Activated CD4-positive, alpha-beta T cell treated with anti-CD3 and anti-CD28 coated beads, Interleukin-2, amount 10 ng/mL, durations not matched to agents 24 days and 14 days (primary cell): ENCODE measurements at places on chromosomes 3 and 15.
A peak's percentile ranks its signal among the peaks of the same experiment; 100 is the strongest.

DNA sequence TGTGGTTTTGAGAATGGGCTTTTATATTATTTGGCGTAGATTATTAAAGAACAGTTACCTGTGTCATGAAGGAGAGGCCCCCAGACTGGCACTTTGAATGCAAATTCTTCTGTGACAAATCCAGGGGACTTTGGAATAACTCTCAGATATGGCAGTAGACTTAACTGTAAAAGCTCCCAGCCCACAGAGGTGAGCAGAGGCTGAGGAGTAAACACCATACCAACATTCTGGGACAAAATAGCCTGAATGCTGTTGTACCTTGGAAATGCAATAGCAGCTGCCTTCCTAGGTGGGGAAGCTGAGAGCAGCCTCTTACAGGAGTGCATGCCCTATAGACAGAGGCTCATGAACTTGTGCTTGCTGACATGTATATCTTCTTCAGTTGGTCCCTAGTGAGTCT, 187.6 kb upstream of the CTDSPL start:
- no peak overlapping the region for H3K27ac ChIP-seq
- H3K4me3 ChIP-seq = no peak overlapping the region
- H3K27me3 ChIP-seq = peaks cover 16% of the 10 kb centered on the region
- no peak for DNase-seq
- H3K36me3 ChIP-seq = no peaks in the 10 kb centered on the region
- no peaks in the 10 kb centered on the region for H3K4me1 ChIP-seq

DNA sequence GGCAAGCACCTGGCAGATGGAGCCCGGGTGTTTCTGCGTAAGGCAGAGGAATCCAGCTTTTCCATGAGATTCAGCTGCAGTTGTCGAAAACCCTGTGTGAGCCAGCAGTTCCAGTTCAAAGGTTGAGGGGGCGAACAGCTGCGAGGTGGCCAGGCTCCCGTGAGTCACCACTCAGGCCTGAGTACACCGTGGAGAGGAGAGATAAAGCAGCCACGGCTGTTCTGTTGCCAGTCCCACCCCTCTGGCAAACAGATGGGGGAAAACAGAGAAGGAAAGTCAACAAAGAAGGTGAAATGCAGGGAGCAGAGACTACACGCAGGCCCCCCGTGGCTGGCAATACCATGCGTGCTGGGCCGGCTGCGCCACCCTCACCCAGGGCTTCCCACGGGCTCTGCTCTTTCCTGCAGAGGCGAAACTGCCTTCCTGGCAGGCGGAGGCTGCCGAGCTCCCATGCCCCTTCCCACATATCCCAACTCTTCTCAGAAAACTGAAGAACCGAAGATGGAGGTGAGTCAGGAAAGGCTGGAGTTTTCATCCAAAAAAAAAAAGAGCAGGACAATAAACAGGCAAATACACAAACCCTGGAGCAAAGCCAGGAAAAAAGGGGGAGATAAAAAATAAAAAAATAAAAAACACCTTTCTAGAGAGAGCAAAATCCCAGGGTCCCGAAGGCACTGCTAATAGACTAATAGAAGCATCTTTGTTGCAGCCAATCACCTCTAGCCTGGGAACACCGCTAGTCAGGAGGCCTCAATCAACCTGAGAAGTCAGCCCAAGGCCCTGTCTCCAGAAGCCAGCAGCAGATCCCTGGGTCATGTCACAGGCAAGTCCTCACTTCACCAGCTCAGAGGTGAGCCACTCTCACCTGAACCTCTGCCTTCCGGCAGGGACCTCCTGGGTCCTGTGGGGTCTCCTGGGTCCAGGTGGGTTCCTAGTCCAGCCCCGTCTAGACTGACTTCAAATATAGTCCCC, 37.7 kb downstream of the FAM174B start:
- no peak for DNase-seq
- H3K27me3 ChIP-seq = no peaks in the 10 kb centered on the region
- no peaks in the 10 kb centered on the region for H3K36me3 ChIP-seq
- no peak overlapping the region for H3K27ac ChIP-seq
- H3K4me1 ChIP-seq = peaks cover 2% of the 10 kb centered on the region

- DNase-seq = no peak
- H3K27me3 ChIP-seq = no peaks in the 10 kb centered on the region
- peaks cover 5% of the 10 kb centered on the region for H3K4me1 ChIP-seq
- peaks cover 5% of the 10 kb centered on the region for H3K36me3 ChIP-seq
- H3K4me3 ChIP-seq = no peak overlapping the region
- H3K27ac ChIP-seq = no peak overlapping the region
These were observed 310.1 kb downstream of the FOXP1 start for GRCh38 chr3:71273453-71273852.

DNA sequence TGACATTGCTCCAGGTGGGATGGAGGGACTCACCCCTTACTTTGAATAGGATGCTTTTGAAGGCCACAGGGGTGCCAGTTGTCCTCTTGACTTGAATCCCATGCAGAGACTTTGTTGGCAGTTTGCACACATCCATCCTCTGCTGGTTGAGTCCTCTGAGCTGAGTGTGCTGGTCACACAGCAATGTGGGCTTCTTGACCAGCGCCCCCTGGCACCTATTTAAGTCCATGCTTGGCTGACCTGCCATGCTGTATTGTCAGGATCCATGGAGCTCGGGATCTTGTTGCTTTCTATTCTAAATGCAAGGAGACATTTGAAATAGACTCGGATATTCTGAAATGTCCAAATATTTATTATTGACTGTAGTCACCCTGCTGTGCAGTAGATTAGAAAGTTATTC, 19.8 kb downstream of the RAB7A start:
- peaks cover 61% of the 10 kb centered on the region for H3K36me3 ChIP-seq
- H3K27ac ChIP-seq = no peak overlapping the region
- H3K27me3 ChIP-seq = no peaks in the 10 kb centered on the region
- peaks cover 18% of the 10 kb centered on the region for H3K4me1 ChIP-seq
- no peak for DNase-seq
- no peak overlapping the region for H3K4me3 ChIP-seq

DNA sequence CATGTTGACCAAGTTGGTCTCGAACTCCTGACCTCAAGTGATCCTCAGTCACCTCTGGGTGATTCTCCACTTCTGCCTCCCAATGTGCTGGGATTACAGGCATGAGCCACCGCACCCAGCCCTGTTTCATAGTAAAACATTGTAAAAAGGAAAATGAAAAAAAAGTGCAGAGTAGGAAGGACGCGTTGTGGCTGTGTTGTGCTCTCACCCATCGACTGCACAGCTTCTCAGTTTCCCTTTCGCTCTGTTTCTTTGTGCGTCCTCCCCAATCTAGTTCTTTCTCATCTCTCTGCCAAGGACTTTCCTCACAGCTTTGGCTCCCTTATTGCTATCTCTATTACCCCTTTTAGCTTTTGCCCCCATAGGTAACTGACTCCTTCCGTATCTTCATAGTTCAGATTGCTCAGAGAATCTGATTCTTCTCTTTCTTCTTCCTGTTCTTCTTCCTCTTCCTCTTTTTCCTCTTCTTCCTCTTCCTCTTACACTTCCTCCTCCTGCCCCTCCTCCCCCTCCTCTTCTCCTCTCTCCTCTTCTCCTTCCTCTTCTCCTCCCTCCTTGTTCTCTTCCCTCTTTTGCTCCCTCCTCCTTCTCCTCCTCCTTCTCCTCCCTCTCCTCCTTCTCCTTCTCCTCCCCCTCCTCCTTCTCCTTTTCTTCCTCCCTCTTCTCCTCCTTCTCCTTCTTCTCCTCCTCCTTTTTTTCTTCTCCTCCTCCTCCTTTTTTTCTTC, 81.1 kb upstream of the VGLL4 start:
- H3K27ac ChIP-seq = no peak overlapping the region
- H3K4me1 ChIP-seq = peaks cover 10% of the 10 kb centered on the region
- no peak for DNase-seq
- H3K27me3 ChIP-seq = peaks cover 38% of the 10 kb centered on the region
- no peak overlapping the region for H3K4me3 ChIP-seq
- H3K36me3 ChIP-seq = no peaks in the 10 kb centered on the region

- H3K27me3 ChIP-seq = no peaks in the 10 kb centered on the region
- no peak for DNase-seq
- peaks cover 23% of the 10 kb centered on the region for H3K4me1 ChIP-seq
- no peak overlapping the region for H3K27ac ChIP-seq
- H3K4me3 ChIP-seq = no peak overlapping the region
These were observed 19.6 kb downstream of the DYNC1LI1 start for GRCh38 chr3:32551087-32551486.

GRCh38 chr3:61571516-61572336, 10.4 kb downstream of the PTPRG start:
- no peak for DNase-seq
- H3K4me3 ChIP-seq = no peak overlapping the region
- peaks cover 30% of the 10 kb centered on the region for H3K27me3 ChIP-seq
- no peak overlapping the region for H3K27ac ChIP-seq

DNA sequence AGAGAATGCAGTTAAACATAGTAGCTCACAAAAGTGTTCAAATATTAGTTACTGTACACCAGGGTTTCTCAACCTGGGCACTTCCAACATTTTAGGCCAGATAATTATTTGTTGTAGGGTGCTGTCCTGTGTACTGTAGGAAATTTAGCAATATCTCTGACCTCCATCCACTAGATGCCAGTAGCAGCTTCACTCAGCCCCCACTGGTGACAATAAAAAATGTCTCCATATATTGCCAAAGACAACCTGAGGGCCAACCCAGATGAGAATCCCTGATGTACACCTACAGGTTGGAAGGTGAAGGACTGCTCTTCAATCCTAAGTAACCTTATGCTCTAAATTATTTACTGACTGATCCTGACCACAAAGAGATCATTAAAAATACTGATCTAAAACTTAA, 32.5 kb downstream of the DCUN1D1 start:
- peaks cover 33% of the 10 kb centered on the region for H3K36me3 ChIP-seq
- peaks cover 3% of the 10 kb centered on the region for H3K4me1 ChIP-seq
- H3K27me3 ChIP-seq = no peaks in the 10 kb centered on the region
- no peak overlapping the region for H3K27ac ChIP-seq

DNA sequence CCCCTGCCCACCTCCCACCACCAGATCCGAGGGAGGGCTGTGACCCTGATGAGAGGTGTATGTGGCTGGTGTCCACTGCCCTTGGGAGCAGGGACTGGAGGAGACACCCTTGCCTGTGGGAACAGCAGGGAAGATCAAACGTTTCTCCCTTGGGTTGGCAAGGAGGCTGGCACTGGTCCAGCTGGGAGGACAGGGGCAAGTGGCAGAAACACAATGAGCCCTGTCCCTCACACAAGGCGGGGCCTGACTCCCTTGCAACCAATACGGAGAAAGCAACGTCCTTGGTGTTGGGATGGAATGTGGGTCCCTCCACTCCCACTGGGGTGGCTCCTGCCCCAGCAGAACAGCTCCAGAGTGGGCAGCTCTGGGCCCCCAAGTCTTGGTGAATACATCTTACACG, 5.2 kb downstream of the HYAL2 start:
- no peak for DNase-seq
- H3K27me3 ChIP-seq = no peaks in the 10 kb centered on the region
- H3K4me3 ChIP-seq = no peak overlapping the region

DNA sequence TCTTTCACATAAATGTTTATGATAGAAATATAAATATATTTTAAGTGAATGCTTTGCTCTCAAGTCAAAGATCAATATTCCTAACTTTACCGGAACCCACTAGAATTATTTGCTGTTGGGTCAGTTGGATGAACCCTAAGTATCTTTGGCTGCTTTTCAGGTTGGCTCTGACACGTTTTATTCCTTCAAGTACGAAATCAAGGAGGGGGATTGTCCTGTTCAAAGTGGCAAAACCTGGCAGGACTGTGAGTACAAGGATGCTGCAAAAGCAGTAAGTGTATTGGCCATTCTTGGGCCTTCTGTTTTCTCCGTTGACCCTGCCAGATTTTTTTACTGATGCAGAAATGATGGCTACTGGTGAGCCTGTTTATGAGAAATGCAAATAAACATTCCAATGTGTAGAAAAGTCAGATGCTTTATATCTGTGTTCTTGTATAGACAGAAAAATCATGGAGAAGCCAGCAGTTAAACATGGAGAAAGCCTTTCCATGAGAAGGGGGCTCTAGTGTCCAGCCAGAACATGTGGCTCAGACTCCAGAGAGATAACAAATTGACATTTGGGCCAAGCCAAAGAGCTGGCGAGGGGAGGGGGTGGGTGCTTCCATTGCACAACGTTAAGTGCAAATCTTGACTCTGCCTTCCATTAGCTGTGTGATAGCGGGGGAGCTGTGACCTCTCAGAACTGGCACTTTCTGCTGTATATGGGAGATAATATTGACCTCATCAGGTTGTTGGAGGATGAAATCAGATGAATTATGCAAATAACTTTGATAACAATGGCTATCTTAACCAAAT, 3.0 kb downstream of the KNG1 start:
- H3K36me3 ChIP-seq = no peaks in the 10 kb centered on the region
- H3K27me3 ChIP-seq = peaks cover 17% of the 10 kb centered on the region
- H3K27ac ChIP-seq = no peak overlapping the region
- DNase-seq = no peak

- DNase-seq = peak; percentile 41
- H3K27ac ChIP-seq = no peak overlapping the region
- peaks cover 9% of the 10 kb centered on the region for H3K4me1 ChIP-seq
- no peaks in the 10 kb centered on the region for H3K36me3 ChIP-seq
These were observed 32.2 kb downstream of the SLC41A3 start for GRCh38 chr3:126051741-126052140.

GRCh38 chr15:70356919-70357318, 259.2 kb upstream of the TLE3 start:
- H3K36me3 ChIP-seq = no peaks in the 10 kb centered on the region
- no peaks in the 10 kb centered on the region for H3K4me1 ChIP-seq
- peaks cover 9% of the 10 kb centered on the region for H3K27me3 ChIP-seq
- H3K27ac ChIP-seq = no peak overlapping the region
- H3K4me3 ChIP-seq = no peak overlapping the region
- no peak for DNase-seq

DNA sequence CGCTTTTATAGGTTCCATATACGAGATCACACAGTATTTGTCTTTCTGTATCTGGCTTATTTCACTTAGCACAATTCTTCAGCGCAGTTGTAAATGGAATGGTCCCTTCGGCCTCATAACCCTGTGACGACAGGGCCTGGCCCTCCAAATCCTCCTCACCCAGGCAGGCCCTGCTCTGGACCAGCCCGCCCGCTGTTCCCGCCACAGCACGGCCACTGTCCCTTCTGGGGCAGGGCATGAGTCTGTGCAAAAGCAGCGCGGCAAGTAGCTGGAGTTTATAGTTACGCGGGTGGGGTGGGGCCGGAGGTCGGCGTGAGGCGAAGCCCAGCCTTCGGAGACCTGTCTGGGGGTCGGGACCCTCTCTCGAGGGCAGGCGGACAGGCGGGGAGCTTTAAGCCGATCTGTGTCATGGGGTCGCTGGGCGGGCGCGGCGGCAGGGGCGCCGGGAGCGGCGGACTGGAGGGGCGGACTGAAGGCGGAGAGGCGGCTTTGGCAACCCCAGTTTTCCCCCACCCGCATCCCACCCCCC, 543 bp downstream of the ARPIN start:
- H3K27ac ChIP-seq = no peak overlapping the region
- no peak for DNase-seq
- peaks cover 46% of the 10 kb centered on the region for H3K27me3 ChIP-seq
- no peaks in the 10 kb centered on the region for H3K36me3 ChIP-seq
- H3K4me1 ChIP-seq = peaks cover 2% of the 10 kb centered on the region
- H3K4me3 ChIP-seq = peak overlapping the region; percentile 23

DNA sequence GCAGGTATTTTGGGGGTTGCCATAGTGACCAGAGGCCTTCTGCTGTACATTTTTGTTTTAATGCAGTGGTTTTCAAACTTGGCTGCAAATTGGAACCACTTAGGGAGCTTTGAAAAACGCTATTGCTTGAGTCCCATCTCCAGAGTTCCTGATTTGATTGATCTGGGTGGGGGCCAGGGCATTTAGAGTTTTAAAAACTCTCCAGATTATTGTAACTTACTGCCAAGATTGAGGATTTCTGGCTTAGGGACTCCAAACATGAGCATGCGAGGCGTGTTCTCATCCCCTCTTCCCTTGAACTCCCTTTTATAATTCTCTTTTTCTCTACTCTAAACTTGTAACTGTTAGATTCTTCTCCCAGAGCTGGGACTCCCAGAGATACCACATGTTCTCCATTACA, 340.8 kb upstream of the SUCLG2 start:
- no peak overlapping the region for H3K27ac ChIP-seq
- peaks cover 1% of the 10 kb centered on the region for H3K27me3 ChIP-seq
- no peak for DNase-seq
- H3K4me1 ChIP-seq = no peaks in the 10 kb centered on the region
